Effector CD8-positive, alpha-beta T cell (primary cell): ENCODE measurements at places on chromosomes 4 and X.

GRCh38 chr4:151417164-151417571 is 8.2 kb downstream of the FHIP1A start:
- DNase-seq, result no peak

GRCh38 chr4:30370105-30370504 is 350.1 kb upstream of the PCDH7 start:
- DNase-seq, result no peak

GRCh38 chr4:110193822-110194761 is 4.3 kb downstream of the ELOVL6 start:
- DNase-seq, result peak; percentile 66

DNA sequence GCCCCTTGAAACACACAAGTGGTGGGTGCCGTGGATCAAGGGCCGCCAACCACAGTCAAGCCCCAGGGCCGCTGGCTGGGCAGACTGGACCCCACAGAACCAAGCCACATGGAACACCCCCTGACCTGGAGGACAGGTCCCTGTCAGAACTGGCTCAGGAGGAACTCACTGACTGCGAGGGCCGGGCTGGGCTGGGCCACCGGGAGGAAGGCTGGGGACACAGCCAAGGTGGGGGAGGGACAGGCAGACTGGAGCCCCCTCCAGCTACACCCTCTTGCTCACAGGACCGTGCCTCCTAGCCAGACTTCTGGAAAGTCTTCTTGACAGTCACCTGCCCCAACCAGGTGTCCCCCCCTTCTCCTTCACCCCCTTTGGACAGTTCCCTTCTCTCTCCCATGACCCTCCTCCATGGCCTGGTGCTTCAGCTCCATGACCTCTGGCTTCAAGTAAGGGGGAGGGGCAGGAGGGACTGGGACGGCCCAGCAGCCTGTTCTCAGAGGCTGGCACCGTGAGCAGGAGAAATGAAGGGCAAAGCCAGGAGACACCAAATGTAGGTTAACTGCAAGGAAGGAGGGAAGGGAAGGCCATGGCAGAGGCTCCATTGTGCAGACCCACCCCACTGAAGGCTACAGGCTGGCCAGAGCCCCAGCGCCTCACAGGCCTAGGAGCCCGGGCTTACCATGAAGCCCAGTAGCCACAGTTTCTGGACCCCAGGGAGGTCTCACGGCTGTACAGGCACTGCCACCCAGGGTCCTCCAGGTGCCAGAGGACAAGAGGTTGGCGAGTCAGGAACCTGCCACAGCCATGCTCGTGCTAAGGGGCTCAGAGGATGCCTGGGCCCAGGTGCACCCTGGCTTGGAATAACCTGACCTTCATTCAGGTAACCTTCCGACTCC is 22.6 kb upstream of the DUSP9 start:
- no peak for DNase-seq

DNA sequence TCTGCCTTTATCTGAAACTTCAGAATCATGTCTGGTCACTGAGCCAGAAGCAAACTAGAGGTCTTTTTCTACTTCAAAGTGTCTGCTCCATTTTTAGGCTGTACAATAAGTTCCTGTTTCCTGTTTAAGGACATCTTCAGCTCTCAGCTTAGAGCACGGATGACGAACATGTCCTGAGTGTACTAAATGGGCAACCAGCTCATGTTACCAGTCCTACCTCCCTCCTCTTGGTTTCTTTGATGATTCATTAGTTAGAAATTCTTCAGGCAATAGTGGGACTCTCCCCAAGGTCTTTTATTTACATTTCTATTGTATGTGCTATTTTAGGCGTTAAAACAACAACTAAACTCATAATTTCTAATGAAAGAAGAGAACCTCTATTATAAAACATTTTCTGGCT is 58.0 kb downstream of the ENPEP start:
- DNase-seq, result no peak

DNA sequence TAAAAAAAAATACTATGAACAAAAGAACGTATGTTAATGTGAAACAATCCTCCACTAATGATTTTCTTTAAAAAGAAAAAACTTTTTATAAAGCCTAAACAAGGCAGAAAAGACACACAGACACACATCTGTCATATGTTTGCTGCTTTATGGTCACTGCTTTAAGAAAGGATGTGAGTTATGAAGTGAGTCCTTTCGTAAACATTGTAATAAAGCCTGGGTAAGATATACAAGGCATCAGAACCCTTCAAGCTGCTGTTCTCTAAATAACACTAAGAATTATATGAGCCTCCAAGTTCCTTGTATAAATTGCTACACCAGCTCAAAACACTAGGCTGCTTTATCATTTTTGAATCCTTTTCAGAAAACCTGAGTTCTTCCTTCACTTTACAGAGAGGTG is 81.6 kb downstream of the FBXO8 start:
- no peak for DNase-seq

GRCh38 chr4:99821918-99822503 is 5.4 kb downstream of the DAPP1 start:
- DNase-seq, result no peak

DNA sequence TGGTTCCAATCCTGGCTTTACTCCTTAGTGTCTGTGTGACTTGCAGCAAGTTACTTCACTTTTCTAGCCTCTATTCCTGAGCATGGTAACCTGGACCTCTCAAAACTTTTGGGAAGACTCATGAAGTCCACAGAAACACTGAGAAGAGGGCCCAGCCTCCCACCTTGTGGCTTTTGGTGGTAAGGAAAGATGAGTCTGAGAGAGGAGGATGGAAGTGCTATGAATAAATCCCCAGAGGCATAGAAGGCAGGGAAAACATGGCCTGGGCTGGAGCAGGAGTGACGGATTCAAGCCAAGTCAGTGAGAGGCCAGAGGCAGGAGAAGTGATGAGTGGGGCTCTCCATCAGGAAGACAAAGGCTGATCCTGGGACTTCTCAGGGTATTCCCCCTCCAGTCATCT is 10.9 kb upstream of the MAGEA4 start:
- no peak for DNase-seq

DNA sequence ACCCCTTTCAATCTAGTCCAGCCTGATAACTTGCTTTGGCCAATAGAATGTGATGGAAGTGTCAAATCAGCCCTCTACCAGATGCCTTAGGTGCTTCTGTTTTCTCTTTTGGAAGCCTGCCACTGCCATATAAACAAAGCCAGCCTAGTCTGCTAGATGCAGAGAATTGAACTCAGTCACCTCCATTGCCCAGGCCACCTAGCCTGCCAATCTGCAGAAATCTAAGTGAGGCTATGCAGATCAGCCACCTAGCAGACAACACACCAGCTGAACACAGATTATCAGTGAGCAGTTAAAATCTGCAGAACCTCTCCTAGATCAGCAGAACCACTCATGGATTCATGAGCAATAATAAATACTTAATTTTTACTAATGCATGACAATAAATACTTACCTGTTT is 1108.2 kb downstream of the PCDH18 start:
- no peak for DNase-seq

- DNase-seq, result no peak
Observed at GRCh38 chrX:37462346-37462745, 109.1 kb upstream of the LANCL3 start.

- DNase-seq, result no peak
Observed at GRCh38 chr4:127580891-127581290, 51.9 kb upstream of the INTU start.

DNA sequence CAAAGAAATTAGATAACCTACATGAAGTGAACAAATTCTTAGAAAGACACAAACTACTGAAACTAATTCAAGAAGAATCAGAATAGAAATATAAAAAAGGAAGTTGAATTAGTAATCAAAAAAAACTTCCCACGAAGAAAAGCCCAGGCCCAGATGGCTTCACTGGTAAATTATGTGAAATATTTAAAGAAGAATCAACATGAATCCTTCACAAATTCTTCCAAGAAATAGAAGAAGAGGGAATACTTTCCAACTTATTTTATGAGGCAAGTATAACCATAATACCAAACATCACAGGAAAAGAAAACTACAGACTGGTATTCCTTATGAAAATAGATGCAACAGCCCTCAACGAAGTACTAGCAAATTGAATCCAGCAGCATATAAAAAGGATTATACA is 30.7 kb downstream of the MOSPD2 start:
- DNase-seq, result no peak

GRCh38 chr4:81883004-81883403 is 411.3 kb upstream of the RASGEF1B start:
- no peak for DNase-seq

- DNase-seq, result no peak
Observed at GRCh38 chr4:74375824-74376426, 11.0 kb downstream of the EREG start.

GRCh38 chrX:154892296-154892695 is 6.1 kb downstream of the F8A1 start:
- no peak for DNase-seq

DNA sequence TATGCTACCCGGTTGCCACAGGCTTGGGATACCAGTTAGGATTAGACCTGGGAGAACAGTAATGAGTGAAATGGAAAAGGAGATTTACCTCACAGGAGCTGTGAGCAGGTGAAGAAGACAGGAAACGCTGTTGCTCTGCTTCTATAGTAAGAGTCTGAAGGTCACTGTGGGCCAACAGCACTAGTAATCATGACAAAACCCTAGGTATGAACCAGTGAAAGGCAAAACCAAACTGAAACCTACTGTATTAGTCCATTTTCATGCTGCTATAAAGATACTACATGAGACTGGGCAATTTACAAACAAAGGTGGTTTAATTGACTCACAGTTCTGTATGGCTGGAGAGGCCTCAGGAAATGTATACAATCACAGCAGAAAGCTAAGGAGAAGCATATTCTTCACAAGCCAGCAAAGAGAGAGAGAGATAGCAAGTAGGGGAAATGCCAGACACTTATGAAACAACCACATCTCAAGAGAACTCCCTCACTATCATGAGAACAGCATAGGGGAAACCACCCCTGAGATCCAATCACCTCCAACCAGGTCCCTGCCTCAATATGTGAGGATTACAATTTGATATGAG is 736.7 kb upstream of the INTU start:
- DNase-seq, result no peak

DNA sequence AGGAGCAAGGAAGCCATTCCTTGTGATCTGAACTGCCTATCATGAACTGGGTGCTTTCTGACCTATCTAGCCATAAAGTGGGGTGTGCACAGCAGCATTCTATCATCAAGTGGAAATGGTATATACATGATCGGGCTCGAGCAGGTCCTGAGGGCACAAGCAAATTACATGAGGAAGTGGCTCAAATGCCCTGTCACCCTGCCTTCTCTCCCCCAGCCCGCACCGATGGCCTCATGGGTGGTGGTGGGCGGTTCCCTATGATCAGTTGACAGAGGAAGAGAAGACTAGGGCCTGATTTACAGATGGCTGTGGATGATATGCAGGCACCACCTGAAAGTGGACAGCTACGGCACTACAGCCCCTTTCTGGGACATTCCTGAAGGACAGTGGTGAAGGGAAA is 46.3 kb upstream of the BCLAF3 start:
- no peak for DNase-seq

DNA sequence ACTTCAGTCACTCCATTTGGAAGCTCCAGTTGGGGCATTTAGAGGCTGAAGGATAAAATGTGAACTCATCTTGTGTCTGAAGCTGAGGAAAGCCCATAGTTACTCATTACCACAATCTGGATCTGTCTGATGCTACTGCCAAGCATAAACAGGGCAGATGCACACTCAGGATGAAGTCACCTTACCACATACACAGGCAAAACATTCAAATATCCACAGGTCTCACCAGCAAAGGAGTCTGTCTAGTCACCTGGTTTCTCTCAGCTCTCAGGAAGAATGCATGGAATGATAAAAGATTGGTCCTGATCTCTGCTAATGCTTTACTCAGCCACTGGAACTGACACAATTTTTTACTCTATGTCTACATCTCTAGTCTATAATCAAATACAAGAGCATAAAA is 13.0 kb upstream of the ODAPH start:
- DNase-seq, result no peak

DNA sequence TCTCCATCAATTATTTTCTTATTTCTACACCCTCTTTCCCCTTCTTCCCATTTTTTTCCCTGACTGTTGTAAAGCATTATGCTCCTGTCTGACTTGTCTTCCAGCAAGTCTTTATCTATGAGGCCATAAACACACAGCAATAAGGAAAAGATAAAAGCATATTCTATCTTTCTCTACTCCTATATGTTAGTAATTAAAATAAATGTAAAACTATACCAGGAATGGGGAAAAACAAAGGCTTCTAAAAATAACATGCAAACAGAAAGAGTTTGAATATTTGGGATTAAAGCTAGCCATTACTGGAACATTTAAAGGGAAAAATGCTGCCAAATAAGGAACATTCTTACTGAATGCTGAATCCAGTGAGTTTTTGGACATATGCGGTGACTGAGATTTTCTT is 471.7 kb upstream of the HS3ST1 start:
- DNase-seq, result no peak

DNA sequence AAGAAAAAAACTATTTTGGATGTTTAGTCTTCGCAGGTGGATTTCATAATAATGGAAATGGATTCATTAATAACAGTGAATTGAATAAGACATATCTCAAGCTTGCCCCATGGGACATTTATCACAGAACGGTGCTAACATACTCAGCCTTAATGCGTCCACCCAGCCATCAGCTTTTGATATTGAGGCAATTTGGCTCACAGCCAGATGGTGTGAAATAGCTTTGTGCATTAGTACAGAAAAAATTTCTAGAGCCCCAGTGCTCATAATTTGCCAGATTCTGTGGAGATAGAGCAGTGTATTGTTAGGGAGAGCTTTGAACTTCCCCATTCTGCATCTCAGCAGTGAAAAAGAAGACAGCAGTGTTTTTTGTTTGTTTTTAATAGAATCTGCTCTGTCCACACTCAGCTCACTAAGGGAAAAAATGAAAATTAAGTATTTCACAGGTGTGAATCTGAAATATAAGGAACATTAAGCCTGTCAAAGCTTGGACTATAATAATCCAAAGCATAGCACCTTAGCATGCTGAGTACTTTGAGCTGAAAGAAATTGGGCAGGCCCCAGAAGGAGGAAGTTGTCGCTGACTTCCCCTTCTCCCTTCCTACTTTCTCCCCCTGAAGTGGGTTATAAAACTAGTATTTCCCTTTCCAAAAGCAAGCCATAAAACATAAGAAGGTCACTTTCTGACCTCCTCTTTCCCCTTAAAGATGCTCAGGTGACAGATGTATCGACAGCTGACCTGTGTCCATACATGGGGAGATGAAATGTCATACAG is 295.8 kb downstream of the MAGEB5 start:
- no peak for DNase-seq

DNA sequence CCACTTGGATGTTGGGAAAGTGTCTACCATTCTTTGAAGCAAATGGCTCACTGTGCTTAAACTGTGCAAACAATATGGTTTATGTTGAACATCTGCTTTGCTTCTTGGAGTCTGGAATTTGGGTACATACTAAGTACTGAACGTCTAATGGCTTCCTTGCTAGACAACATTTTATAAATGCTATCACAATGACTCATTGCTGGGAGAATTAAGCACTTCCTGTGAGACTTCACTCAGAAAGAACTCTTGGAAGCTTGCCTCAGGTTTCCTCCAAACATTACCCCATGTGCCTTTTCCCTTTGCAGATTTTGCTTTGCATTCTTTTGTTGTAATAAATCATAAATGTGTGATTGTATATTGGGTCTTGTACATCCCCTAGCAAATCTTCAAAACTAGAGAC is 139.7 kb downstream of the PACRGL start:
- no peak for DNase-seq

- no peak for DNase-seq
Observed at GRCh38 chr4:141329174-141329569, 108.5 kb downstream of the ZNF330 start.
